ENCODE measurements at places on chromosomes 4 and X. TPM values are rescaled to one million over a fixed set of nuclear protein-coding genes. Genes with fewer than 3 reads are reported as not detected.

NKX6-1 gene
- not detected for total RNA-seq

SPATA4 gene
- not detected for total RNA-seq

RAB41 gene
- total RNA-seq, result not detected

CXXC4 gene
- total RNA-seq, result 4.2 TPM

HSD17B13 gene
- 0.18 TPM for total RNA-seq

NXF2B gene
- not detected for total RNA-seq

SLC7A11 gene
- 4.7 TPM for total RNA-seq

PABPC4L gene
- total RNA-seq, result 1.1 TPM

TBX22 gene
- total RNA-seq, result 0.29 TPM

GCNA gene
- total RNA-seq, result 1.3 TPM

HTR2C gene
- total RNA-seq, result not detected

TMEM31 gene
- total RNA-seq, result not detected

RADX gene
- 1.9 TPM for total RNA-seq

TEX13B gene
- total RNA-seq, result not detected

CENPU gene
- 4.4 TPM for total RNA-seq

AWAT2 gene
- not detected for total RNA-seq

MID2 gene
- total RNA-seq, result 7.5 TPM

QDPR gene
- 38.3 TPM for total RNA-seq

NUDT11 gene
- 0.15 TPM for total RNA-seq

RNF128 gene
- total RNA-seq, result 1.1 TPM

HOPX gene
- total RNA-seq, result 9.6 TPM

TRAM1L1 gene
- 0.47 TPM for total RNA-seq

PAK3 gene
- total RNA-seq, result 0.29 TPM
